ENCODE measurements at places on chromosomes 6 and 20.

DNA sequence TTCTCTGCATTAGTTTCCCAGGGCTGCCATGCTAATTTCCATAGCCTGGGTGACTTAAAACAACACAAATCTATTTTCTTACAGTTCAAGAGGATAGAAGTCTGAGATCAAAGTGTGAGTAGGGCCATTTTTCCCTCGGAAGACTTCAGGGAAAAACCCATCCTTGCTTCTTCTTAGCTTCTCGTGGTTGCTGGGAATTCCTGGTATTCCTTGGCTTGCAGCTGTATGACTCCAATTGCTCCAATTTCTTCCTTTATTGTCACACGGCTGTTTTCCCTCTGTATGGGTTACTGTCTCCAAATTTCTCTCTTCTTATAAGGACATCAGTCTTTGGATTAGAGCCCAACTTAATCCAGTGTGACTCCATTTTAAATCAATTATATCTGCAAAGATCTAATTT, 128.4 kb upstream of the JAG1 start:
- no peak for DNase-seq

DNA sequence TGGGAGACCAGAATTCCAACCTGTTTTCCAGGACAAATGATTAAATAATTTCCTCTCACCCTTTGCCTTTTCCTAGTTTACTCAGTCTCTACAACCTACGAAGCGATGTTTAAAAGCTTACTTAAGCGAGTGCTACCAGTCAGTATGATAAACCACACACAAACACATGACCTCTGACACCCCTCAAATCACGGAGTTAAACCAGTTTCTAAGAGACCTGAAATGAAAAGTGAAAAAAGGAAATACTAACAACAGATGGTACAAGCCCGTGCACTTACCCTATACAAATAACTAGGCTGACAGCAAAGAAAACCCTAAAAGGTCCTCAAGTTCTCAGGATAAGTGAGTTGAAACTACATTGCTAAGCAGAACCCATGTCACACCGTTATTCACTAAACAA, 7.7 kb downstream of the TNFRSF21 start:
- DNase-seq, result no peak

DNA sequence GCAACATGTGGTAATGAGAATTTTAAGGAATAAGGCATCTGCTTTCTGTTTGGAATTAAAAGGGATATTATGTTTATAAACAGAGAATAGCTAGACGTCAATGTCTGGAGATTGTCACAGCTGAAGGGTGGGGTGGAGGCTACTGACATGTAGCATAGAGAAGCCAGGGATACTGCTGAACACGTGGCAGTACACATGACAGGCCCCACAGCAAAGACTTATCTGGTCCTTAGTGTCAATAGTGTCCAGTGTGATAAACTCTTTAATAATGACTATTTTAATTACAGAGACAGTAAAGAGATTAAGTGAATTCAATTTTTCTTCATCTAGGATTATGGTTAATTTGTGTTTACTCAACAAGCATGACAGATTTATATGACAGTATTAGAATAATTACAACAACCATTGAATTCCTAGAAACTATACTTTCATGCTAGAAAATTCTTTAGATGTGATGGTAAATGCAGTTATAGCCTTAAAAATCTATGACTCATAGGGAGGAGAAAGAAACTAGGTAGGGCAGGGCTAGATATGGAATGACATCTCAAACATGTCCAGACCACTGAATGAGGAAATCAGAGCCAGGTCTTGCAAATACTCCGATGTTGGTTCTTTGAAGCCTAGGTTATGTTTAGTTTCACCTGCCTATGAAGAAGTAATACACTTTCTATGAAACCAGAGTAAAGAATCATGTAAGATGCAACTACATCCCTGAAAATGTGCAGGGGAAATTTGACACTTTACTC, 399.5 kb downstream of the PHF3 start:
- no peak for DNase-seq

DNA sequence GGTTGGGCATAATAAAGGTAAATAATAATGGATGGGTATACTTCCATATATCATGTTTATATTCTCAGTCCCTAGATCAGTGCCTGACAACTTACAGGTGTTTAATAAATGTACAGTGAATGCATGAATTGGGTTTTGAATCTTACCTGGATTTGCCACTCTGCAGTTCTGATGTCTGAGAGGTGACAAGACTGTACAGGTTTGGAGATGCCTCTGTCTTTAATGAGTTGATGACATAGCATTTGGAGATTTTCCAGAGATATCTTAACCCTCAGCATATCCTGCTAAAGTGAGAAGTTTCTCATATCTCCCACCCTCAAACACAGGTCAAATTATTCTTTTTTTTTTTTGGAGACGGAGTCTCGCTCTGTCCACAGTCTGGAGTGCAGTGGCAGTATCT, 2.2 kb downstream of the ANKS1A start:
- DNase-seq, result no peak

DNA sequence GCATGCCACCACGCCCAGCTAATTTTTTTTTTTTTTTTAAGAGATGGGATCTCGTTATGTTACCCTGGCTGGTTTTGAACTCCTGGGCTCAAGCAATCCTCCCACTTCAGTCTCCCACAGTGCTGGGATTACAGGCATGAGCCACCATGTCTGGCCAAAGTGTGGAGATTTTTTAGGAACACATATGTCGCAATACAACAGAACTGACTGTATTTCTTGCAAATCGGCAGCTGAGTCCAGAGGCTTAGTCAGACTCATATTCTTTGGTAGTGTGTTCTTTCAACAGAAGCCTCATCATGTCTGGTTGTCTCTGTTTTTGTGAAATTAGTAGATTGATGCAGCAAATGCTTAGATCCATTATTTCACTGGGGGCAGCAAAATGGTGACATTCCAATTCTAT, 23.9 kb upstream of the CD164 start:
- DNase-seq, result peak; percentile 95

DNA sequence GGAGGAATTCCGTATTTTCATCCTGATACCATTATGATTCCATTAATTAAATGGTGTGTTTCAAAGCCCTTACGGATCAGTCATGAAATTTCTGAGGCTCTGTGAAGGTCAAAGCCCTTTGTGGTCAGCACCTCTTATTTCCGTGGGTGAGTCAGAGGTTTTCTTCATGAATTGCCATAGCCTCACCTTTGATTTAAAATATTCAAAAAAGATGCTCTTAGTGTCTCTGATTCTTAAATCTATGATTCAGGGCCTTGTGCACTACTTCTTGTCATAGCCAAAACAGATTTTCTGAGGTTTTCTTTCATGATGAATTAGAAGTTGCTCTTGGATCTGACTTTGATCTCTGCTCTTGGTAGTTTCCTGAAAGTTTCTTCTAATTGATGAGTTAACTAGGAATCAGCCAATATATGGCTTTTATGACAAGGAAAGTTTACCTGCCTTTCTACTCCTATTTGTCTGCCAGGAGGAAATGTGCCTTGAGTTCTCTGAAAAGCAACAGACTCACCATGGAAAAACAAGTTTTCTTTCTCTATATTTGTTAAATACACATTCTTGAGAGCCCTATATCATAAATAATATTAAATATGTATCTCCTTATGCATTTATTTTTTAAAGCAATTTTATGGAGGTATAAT, 613.0 kb downstream of the UTRN start:
- no peak for DNase-seq

DNA sequence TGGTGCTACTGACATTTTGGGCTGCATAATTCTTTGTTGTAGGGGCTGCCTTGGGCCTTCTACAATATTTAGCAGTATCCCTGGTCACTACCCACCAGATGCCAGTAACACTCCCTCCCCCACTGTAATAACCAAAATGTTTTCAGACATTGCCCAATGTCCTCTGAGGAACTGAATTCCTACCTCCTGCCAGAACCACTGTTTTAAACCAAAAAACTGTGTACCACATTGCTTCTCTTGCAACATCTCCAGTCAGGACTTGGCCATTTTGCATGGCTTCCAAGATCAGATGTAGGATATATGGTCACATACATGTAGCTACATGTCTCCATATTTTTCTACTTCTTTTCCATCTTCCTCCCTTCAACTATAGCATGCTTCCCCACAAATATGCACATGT, 97.4 kb upstream of the IFNGR1 start:
- no peak for DNase-seq

GRCh38 chr6:66403966-66404365, 696.9 kb upstream of the EYS start:
- DNase-seq, result no peak

GRCh38 chr6:127686084-127686483, 109.1 kb downstream of the C6orf58 start:
- no peak for DNase-seq

DNA sequence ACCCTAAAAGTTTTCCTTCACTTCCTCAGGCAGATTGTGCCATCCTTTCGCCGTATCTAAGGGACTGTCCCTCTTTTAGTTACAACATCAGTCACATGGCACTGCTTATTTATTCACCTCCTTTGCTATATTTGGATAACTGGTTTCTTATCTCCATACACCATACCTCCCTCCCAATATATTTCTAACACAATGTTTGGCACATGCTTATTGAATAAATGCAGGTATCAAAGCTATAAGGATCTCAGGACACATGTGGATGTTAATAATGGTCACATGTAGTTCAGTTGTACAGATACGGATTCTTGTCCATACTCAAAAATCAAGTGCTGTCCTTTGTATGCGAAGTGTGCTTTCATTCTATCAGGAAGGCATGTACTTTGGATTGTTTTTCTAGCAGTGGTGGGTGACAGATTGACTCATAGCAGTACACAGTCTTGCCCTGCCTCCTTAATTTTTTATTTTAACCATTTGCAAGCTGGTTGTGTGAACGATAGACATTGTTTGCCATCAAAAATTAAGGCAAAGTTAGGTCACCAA, 407.1 kb upstream of the RUNX2 start:
- peak; percentile 53 for DNase-seq

DNA sequence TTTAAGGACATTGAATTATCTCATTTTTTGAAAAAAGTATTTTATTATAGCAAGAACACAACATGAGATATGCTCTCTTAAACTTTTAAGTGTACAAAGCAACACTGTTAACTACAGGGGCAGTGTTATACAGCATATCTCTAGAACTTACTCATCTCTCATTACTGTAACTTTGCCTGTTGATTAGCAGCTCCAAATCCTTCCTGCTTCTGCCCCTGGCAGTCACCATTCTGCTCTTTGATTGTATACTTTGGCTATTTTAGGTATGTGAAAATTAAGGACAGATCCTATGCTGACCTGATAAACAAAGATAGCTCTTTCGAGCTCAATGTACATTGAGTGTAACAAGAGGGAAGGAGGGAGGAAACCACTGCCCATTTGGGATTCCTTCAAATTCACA, 1349.8 kb upstream of the GJE1 start:
- no peak for DNase-seq
